Activated naive CD4-positive, alpha-beta T cell treated with anti-CD3 and anti-CD28 coated beads for 36 hours (primary cell): ENCODE measurements at places on chromosomes 6 and 20. TPM values are rescaled to one million over a fixed set of nuclear protein-coding genes. Genes with fewer than 3 reads are reported as not detected.

Gene PSORS1C2
- not detected for total RNA-seq

Gene SLC22A2
- total RNA-seq: not detected

Gene HSPA1L
- total RNA-seq: 0.95 TPM

Gene EYS
- not detected for total RNA-seq

Gene ADTRP
- total RNA-seq: 49.4 TPM

Gene KIF16B
- 5.6 TPM for total RNA-seq

Gene BMP5
- not detected for total RNA-seq

Gene VWA7
- total RNA-seq: 0.69 TPM

Gene OPN5
- total RNA-seq: not detected

Gene RBL1
- total RNA-seq: 36.2 TPM

Gene AP5S1
- total RNA-seq: 8.0 TPM

Gene STMND1
- not detected for total RNA-seq
